ENCODE measurements at places on chromosomes 6 and 20. TPM values are rescaled to one million over a fixed set of nuclear protein-coding genes. Genes with fewer than 3 reads are reported as not detected.

The BPI gene
- 0.54 TPM for polyA plus RNA-seq

DNA sequence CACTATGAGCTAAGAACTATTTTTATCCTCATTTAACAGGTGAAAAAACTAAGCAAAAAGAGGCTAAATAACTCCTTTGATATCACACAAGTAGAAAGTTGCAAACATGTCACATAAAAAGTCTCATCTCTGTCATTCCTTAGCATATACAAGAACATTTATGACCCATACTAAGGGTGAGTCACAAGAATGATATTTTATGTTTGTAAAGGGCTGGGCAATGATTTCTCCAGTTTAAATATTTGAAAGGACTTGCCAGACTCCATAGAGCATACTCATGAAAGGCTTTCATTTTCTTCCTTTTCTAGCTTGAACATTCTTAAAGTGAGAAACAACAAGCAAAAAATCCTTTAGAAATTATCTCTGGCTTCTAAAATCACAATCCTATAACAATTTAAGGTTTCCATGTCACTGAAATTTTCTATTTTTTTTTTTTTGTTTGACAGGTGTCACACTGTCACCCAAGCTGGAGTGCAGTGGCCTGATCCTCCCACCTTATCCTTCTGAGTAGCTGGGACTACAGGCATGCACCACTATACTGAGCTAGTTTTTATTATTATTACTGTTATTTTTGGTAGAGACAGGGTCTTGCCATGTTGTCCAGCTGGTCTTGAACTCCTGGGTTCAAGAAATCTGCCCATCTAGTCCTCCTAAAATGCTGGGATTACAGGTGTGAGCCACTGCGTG lies 338.0 kb upstream of the KHDRBS2 start:
- no peak for DNase-seq

DNA sequence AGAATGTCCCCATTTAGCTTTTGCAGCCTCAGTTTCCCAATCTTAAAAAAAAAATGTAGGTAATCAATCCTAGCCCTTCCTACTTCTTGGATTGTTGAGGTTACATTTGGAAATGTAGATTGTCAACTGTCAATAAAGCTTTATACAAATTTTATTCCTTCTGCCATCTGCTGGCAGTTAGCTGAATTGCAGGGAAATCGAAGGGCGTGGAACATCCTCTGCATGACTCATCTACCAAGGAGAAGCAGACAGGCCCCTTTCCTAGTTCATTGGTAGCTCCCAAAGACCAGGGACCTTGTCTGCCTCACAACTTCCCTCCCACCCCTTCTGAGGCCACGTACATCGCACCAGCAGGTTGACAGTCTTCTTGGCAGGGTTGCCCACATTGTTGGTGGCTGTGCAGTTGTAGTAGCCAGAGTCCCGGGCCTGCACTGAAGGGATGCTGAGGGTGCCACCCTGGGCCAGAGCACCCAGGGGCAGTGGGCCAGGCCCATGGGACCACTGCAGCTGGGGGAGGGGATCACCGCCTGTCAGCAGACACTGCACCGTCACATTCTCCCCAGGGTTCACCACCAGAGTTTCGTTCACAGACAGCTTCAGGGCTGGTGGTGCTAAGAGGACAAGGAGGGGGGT lies 43.6 kb downstream of the MDGA1 start:
- DNase-seq = no peak

- no peak for DNase-seq
These were observed 108.2 kb upstream of the LGSN start for GRCh38 chr6:63427951-63428350.

Data from renal cortex interstitium (tissue), 15 donors.